ENCODE measurements at places on chromosomes 16 and 17. TPM values are rescaled to one million over a fixed set of nuclear protein-coding genes. Genes with fewer than 3 reads are reported as not detected.

Gene PRSS22
- total RNA-seq, result not detected

Gene TM4SF5
- total RNA-seq, result not detected

Gene PKMYT1
- total RNA-seq, result not detected

Gene TBC1D3G
- not detected for total RNA-seq

Gene NDUFAF8
- total RNA-seq, result 52.4 TPM

Gene MYBBP1A
- total RNA-seq, result 29.1 TPM

Gene ZNF629
- 8.4 TPM for total RNA-seq
